ENCODE measurements at places on chromosomes 2 and 18. TPM values are rescaled to one million over a fixed set of nuclear protein-coding genes. Genes with fewer than 3 reads are reported as not detected.

Gene ANKRD36B
- 21.9 TPM for polyA plus RNA-seq

Gene CPLX4
- polyA plus RNA-seq: not detected

Gene CKAP2L
- polyA plus RNA-seq: not detected

Gene LIMS3
- 1.8 TPM for polyA plus RNA-seq

Gene GALM
- polyA plus RNA-seq: 14.7 TPM

Gene GLI2
- polyA plus RNA-seq: not detected

Gene DUSP2
- 21.0 TPM for polyA plus RNA-seq

Gene TNFAIP6
- not detected for polyA plus RNA-seq

Gene ANKRD44
- polyA plus RNA-seq: 88.6 TPM

Gene C1GALT1C1L
- polyA plus RNA-seq: not detected

Gene AFF3
- 21.0 TPM for polyA plus RNA-seq

Gene SNED1
- polyA plus RNA-seq: 1.0 TPM

Gene TOGARAM2
- not detected for polyA plus RNA-seq

Gene ONECUT2
- polyA plus RNA-seq: not detected

Gene DPP10
- polyA plus RNA-seq: not detected

Gene HOXD11
- polyA plus RNA-seq: not detected

Gene FBXO41
- polyA plus RNA-seq: 3.2 TPM

Gene SERPINB3
- polyA plus RNA-seq: not detected

Gene IL36B
- polyA plus RNA-seq: not detected

Gene GALNT13
- polyA plus RNA-seq: not detected

Gene AGXT
- not detected for polyA plus RNA-seq

Gene SLC8A1
- not detected for polyA plus RNA-seq

Gene ZSWIM2
- not detected for polyA plus RNA-seq

Gene DSG4
- not detected for polyA plus RNA-seq

Gene ITGB6
- polyA plus RNA-seq: not detected

Gene INHA
- polyA plus RNA-seq: not detected

Gene TRAF3IP1
- 4.3 TPM for polyA plus RNA-seq

Gene FOXD4L1
- not detected for polyA plus RNA-seq

Gene ERFE
- not detected for polyA plus RNA-seq
